ENCODE measurements at places on chromosomes 2 and 18.
A peak's percentile ranks its signal among the peaks of the same experiment; 100 is the strongest.

DNA sequence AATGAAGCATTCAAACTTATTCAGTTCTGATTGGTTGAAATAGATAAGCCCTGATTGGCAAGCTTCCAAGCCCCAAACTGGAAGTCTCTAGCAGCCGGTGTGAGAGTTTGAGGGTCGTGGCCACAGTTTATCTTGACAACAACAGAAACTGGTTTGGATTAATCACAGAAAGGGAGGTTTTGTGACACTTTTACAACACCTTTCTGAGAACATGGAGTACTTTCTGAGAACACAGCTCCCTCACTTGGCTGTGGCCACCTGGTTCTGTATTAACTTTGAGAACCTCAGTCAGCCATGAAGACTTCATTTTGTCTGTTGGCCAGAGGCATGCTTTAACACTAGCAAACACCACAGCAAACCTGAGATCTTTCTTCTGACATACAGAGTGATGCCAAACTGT lies 280.7 kb upstream of the VWC2L start:
- no peak for DNase-seq

GRCh38 chr18:79511671-79512301 lies 116.1 kb downstream of the NFATC1 start:
- no peak for DNase-seq

GRCh38 chr2:101828257-101828656 lies 130.8 kb downstream of the MAP4K4 start:
- no peak for DNase-seq

GRCh38 chr2:65620524-65620923 lies 188.1 kb upstream of the SPRED2 start:
- DNase-seq, result no peak

DNA sequence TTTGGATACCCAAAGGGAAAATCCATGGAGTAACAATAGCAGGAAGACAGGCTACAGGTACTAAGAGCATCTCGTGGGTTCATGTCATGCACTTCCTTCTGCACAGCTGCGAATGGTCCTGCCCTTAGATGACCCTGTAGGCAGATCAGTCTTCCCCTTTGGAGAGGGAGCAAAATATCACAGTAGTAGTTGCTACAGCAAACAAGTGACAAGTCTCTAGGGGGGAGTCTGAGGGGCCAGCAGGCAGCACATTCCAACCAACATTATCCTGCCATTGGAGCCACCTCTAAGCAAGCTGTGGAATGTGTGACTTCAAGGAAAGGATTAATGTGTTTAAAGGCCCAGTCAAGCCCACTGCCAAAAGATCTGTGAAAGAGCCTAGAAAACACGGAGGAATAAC lies 273.2 kb upstream of the PARD3B start:
- DNase-seq, result no peak

DNA sequence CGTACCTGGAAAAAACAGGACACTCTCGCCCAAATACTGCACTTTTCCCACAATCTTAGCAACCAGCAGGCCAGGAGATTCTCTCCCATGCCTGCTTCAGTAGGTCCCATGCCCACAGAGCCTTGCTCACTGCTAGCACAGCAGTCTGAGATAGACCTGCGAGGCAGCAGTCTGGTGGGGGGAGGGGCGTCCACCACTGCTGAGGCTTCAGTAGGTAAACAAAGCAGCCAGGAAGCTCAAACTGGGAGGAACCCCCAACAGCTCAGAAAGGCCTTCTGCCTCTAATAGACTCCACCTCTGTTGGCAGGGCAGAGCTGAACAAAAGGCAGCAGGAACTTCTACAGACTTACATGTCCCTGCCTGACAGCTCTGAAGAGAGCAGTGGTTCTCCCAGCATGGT lies 1202.8 kb upstream of the ACVR2A start:
- no peak for DNase-seq

- no peak for DNase-seq
These were observed 206.8 kb upstream of the STON1 start for GRCh38 chr2:48323146-48323545.

- DNase-seq, result no peak
These were observed 56.8 kb downstream of the SCG2 start for GRCh38 chr2:223545406-223545805.

DNA sequence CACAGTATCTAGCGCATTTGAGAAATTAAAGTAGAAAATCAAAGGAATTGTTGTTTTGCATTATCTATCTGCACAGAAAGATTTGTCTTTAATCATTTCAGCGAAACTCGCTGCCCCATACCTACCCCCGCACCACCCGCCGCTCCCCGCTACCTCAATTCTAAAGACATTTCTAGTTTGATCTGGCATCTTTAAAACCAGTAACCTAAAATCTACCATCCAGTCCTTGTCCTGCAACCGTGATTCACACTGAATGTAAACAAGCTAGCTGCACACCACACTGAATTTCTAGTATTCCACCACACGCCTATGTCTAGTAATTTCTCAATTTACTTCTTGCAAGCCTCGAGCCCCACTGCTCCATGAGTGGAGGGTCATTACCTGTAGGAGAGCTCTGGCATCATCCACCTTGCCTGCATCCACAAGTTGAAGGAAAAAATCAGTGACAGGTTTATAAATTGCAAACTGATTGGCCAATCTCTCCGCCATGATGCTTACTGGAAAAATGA lies 60.1 kb downstream of the ABCG8 start:
- no peak for DNase-seq

GRCh38 chr2:7857904-7858303 lies 824.0 kb upstream of the ID2 start:
- no peak for DNase-seq

DNA sequence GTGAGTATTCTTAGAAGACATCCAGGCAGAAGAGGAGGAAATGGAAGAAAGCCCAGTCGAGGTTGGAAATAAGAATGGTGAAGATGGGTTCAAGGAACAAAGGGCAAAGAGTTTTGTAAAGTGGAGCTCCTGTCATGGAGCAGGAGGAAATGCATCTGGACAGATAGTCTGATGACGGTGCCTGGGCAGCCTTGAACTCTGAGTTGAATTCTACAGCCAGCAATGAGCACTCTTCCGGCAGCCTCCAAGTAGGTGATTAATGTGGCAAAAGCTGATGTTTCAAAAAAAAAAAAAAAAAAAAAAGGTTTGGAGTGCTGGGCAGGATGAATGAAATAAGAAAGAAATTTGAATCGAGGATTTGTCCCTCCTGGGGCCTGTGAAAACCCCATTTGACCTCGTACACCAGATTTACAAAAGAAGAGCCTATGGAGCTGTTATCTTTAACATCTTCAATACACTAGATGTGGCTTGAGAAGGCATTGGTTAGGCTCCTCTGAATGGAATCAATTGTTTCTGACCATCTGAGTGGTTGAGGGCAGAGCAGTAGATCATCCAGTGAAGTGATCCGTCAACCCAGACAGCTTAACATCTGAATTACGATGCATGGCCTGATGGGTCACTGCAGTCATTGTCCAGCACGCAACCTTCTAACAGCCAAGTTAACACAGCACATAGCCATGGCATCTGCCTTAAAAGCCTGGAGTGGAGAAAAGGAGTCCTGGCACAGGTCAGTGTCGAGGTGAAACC lies 449.7 kb downstream of the TXNL1 start:
- DNase-seq, result no peak

DNA sequence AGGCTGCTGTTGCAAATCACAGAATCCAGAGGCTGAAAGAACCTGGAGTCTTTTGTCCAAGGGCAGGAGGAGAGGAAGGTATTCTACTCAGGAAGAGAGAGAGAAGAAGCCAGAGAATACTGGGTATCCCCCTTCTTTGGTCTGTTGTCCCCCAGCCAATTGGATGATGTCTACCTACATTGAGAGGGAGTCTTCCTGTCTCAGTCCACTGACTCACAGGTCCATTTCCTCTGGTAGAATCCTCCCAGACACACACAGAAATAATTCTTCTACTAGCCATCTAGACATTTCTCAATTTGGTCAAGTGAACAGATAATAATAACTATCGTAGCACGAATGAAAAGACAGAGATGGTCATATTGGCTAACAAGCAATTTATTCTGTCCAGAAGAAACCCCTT lies 416.4 kb upstream of the UBE2E3 start:
- no peak for DNase-seq

DNA sequence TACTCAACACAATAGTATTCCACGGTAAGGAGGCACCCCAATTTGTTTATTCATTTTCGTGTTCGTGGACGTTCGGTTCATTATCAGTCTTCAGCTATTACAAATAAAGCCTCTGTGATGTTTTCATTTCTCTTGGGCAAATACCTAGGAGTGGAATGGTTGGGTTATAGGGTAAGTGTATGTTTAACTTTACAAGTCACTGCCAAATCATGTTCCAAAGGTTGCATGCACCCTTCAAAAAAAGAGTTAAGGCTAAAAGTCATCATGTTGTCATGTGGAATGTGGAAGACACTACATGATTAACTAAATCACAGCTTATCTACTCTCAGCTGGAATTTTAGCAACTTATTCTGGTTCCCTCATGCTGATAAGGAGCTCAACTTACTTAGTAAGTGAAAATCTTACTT lies 15.8 kb downstream of the INO80C start:
- no peak for DNase-seq

- DNase-seq, result no peak
These were observed 130.5 kb downstream of the PXDN start for GRCh38 chr2:1613731-1614354.

DNA sequence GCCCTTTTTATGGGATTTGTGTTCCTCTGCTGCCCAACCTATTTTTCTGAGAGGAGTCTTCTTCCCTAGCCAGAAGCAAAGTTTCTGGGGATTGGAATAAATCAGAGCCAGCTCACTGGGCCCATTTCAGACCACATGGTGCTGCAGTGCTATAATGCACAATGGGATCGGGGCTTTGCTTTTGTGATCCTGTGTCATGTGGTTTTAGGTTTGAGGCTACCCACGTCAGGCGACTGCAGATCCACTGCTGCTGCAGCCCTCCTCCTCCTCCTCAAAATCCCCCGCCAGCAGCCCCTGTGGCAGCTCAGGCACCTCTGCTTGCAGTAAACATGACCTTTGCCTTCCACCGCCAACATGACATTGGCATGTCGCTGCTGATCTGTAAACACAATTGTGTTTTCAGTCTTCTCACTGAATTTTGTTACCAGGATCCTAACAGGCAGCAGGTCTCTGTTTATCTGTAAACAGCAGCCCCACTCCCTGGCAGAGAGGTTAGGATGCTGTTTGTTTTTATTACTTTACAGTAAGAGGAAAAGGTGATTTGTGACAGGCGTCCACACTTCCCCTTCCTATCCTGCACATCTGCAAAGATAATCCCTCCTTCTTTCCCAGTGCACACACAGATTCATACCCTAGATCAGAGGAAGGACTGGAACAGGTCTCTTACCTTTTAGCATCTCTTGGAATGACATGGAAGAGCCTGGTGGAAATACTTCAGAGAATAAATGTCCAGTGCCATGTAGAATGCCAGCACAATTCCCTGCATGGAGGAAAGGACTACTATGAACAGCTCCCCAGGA lies 130.8 kb downstream of the FOXI3 start:
- no peak for DNase-seq

DNA sequence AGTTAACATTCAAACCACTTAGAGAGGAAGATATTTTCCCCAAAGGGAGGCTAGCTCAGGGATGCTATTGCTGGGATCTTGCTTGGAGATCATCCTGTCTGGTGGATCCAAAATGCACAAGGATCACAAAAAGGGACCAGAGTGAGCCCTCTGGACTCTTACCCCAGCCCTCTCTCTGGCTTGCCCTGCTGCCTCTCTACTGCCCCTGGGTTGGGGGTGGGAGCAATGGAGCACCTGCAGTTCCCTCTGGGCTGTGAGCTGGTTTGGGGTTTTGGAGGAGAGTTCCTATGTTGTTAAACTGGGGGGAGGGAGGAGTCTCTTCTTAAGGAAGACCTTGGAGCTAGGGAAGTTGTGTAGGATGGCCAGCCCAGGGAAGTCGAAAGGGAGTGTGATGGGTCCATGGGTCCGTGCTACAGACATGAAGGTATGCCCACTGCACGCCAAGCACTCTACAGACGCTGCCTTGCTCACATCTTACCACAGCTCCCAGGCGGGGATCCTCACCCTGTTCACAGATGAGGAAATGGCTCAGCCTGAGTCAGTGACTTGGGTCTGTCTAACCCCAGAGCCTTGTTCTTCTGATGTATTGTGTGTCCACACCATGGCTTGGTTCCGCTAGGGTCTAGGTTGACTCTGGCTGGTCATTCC lies 3.8 kb downstream of the LBH start:
- no peak for DNase-seq

- DNase-seq, result peak; percentile 78
These were observed 4.7 kb downstream of the GNLY start for GRCh38 chr2:85698880-85699254.

DNA sequence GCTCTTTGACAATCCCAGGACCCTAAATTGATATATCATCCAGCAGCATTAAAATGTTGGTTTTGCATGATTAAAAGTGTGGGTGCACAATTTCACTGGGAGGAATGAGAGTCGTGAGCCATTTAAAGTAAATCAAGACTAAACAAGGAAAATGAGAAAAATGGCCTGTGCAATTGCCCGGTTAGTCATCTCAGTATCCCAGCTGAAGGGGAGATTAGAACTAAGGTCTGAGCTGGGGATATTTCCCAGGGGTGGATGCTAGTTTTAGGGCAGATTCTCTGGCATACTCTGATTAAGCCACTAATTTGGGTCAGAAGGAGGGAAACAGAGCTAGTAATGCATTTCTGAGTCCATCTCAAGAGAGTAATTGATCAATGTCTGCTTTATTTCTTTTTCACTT lies 177.2 kb downstream of the EN1 start:
- DNase-seq, result no peak

DNA sequence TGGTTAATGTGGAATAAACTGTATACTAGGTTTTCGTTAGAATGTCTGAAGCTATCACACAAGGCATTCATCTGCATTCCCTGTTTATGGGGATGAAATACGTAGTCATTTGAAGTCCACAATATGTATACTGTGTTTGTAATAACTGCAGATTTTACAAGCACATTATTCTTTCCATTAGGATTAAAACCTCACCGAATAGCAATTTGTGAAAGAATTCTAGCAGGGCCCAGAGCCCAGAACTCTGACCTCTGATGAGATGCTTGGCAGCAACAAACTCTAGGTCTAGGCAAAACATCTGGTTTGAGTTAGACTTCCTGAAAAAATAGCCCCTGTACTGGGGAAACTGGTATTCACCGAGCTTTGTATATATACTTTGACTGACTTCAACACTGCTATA lies 158.2 kb downstream of the SRBD1 start:
- no peak for DNase-seq

DNA sequence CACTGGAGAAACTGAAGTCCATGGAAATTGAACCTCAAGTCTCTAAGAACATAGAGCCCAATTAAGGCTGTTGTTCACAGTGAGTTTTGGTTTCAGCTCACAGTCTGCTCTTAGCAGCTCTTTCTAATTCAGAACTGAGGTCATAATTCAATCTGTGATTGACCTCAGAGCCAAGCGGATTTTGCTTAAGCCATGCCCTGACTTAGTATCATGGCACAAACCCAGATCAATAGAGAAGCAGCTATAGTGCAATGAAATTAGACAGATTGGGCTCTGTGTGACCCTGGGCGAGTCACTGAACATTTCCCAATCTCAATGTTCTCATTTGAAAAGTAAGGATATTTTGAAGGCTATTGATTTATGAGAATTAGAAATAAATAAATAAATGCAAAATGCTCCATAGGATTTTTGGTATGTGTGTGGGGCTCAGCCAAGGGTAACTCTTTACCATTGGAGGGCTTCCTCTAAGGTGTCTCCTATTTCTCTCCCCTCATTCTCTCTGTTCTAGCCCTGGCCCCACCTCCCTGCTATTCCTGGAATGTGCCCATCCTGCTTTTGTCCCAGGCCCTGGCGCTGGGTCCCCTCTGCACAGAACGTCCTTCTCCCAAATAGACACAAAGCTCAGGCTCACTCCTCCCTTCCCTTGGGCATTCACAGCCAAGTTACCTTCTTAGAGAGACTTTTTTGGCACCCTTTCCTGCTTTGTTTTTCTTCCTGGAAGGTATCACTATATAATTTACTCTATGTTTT lies 239.6 kb downstream of the LPIN1 start:
- no peak for DNase-seq

Data from GF-D8 (cell line).